ENCODE measurements at places on chromosomes 11 and 22.

GRCh38 chr11:59689015-59689414 lies 20.2 kb upstream of the PATL1 start:
- no peak for DNase-seq

DNA sequence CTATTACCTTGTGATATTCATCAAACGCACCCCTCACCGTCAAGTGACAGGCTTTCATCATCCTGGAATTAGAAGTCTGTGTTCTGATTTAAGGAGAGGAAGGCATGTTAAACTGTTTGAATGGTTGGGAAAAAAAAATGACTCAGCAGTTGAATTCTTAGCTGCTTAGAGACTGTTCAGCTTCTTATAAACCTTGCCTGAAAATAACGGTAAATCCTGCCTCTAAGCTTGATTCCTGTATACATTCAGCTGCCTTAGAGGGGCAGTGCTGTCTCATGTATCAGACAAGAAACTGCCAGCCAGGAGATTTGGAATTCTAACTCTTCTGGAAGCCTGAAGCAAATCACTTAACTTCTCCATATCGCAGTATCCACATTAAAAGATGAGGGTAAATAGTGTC lies 437.4 kb downstream of the JRKL start:
- no peak for DNase-seq

- no peak for DNase-seq
Observed at GRCh38 chr11:30128269-30128932, 102.4 kb upstream of the FSHB start.

DNA sequence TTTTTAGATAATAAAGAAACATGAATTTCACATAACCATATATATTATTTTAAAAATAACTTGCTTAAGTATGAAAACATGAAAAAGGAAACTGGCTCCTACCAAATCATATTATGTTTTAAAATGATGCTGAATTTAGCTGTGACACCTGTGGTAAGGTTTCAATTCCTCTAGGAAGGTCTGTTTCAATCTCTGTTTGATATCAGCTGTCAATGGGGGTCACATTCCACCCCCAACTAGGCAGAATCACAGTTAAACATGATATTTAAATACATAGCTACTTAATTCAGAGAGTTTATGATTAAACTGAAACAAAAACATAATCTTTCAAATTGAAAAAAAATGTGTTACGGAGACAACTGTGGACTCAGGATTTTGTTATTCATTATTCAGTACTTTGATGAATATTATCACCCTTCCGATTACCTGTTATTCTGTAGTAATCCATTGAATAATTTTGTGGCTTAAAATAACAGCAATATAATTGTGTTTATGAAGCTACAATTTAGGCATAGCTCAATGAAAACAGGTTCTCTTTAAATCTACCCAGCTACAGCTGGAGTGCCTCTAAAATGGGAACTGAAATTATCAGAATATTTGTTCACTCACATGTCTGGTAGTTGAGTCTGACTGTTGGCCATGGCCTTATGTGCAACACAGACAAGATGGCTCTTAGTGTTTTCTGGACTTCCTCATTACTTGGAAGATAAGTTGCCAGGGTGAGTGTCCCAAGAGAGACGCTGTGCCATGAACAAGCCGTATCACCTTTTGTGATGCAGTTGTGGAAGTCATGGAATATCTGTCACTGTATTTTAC lies 244.6 kb upstream of the ANO3 start:
- no peak for DNase-seq

- no peak for DNase-seq
Observed at GRCh38 chr11:16434036-16434435, 77.7 kb upstream of the SOX6 start.
